Left lung (tissue), 14 donors: ENCODE measurements at places on chromosomes 1 and 21. TPM values are rescaled to one million over a fixed set of nuclear protein-coding genes. Genes with fewer than 3 reads are reported as not detected.

Gene CLDN19
- total RNA-seq = not detected

Gene WNT4
- 4.0 TPM for total RNA-seq

Gene ELOVL1
- total RNA-seq = 144 TPM

DNA sequence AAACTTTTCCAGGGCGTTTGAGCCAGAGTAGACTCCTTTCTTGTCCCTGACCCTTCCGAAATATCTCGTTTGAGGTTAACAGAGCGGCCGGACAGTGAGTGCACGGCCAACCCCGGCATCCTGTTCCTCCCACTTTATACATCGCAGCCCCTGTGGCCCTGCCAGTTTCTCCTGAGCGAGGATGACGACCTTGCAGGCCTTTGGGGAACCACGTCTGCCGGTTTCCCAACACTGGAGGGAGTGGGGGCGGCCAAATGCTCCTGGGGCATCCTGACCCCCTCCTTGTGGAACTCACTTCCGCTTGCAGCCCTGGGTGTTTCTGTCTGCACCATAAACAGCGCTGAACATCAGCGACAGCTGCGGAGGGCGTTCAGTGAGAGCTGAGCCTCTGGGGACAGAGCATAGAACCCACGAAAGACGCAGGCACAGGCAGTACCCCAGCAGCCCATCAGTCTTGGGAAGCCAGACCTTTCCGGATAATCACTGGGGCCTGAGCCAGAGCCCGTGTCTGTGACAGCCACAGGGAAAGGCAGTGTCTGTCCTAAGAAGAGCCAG is 4.8 kb upstream of the KCNAB2 start:
- peak; percentile 73 for DNase-seq
- H3K4me1 ChIP-seq = peaks cover 27% of the 10 kb centered on the region
- H3K36me3 ChIP-seq = peaks cover 67% of the 10 kb centered on the region

DNA sequence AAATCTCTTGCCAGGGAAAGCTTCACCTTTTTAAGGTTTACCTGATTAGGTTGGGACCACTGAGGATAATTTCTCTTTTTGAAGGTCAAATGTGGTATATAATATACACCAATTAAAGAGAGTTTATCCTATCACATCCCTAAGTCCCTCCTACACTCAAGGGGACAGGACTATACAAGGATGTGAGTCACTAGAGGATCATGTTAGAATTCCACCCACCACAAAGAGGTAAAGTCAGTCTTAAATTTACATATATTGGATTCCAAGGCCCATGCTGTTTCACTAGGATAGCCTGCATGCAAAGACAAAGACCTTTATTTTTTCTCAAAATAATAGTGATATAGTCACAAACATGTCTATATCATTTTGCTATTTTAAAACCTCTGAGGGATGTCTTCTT is 164.4 kb downstream of the GIPC2 start:
- H3K4me1 ChIP-seq = no peaks in the 10 kb centered on the region
- H3K27me3 ChIP-seq = no peaks in the 10 kb centered on the region
- DNase-seq = no peak

DNA sequence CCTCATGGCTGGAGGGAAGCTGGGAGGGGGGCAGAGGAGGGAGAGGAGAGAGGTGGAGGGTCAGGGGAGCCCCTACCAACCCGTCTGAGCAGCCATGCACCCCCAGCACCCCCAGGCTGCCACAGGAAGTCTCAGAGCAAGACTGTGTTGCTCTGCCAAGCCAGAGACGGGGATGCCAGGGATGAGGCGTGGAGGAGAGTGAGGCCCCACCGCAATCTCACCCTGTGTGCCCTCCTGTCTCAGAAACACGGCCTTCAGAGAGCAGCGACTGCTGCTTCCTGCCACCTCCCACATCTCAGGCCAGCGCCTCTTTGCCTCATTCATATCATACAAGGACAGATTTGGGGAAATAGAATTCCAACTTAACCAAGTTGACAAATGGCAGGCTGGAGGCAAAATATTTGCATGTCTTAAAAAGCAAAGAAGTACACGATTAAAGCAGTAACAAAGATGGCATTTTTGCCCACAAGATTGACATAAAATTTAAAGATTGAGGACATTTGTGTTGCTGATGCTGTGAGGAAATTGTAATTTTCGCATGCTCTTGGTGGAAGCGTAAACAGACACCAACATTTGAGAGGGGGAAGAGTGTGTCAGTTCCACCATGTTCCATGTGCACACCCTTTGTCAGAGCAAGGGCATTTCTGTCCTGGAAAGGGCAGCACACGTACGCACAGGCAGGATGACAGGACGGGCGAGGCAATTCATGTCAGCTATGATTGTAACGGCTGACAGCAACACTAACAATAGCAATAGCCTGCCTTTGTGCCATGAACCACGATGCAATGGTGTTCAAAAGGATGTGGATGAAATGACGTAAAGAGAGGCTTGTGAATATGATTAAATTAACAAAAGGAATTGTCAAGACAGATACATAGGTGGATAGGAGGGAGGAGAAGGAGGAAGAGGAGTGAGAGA is 59.0 kb upstream of the BACE2 start:
- no peak overlapping the region for H3K27ac ChIP-seq
- DNase-seq = no peak
- no peaks in the 10 kb centered on the region for H3K36me3 ChIP-seq

DNA sequence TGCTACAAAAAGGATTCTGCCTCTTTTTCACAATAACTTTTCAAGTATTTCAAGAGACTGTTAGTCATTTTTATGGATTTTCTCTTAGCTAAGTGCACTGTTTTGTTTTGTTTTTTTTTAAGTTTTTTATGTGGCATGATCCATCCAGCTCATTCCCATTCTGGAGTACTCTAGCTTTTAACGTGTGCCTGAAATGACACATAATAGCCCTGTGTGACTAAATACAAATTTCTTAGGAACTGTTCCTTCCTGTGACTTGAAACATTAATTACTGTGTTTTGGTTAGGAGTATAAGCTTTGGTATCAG is 143.9 kb downstream of the HS2ST1 start:
- peaks cover 4% of the 10 kb centered on the region for H3K4me1 ChIP-seq
- no peaks in the 10 kb centered on the region for H3K27me3 ChIP-seq
- H3K27ac ChIP-seq = no peak overlapping the region
- H3K36me3 ChIP-seq = no peaks in the 10 kb centered on the region
- DNase-seq = no peak

DNA sequence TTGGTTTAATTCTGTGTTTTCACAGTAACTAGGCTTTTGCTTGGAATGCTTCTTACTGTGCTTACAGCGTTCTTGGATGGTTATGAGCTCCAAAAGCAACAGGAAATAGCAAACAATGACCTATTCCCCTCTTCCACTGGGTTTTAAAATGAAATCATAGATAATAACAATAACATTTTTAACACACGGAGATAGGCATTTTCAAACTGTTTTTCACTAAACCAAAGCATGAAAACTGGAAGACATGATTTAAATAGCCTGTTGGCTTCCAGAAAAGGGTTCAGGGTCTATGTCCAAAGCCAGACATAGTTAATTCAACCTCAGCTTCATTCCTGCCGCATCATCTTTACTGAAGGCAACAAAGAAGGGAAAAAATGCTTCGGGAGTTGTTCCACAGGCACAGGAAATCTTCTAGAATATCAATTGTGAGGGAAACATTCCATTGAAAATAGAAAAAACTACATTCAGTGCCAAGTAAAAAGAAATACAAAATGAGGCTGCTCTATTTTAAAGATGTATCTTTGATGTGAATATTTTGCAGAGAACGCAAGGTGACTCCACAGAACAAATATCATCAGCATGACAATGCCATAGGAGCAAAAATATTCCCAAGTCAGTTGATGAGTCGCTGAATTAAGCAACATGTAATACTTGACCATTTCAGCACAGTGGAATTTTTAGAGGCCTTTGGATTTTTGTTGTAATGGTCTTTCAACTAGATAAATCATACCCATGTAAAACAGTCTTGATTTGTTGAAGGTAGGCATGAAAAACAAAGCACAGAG is 80.7 kb downstream of the NID1 start:
- no peak for DNase-seq
- no peak overlapping the region for H3K4me3 ChIP-seq
- peaks cover 20% of the 10 kb centered on the region for H3K4me1 ChIP-seq
- H3K27me3 ChIP-seq = no peaks in the 10 kb centered on the region
- H3K27ac ChIP-seq = peak overlapping the region; percentile 73

GRCh38 chr21:33067043-33067442 is 2.9 kb upstream of the OLIG1 start:
- H3K4me3 ChIP-seq = no peak overlapping the region
- peaks cover 4% of the 10 kb centered on the region for H3K4me1 ChIP-seq
- no peaks in the 10 kb centered on the region for H3K36me3 ChIP-seq
- H3K27ac ChIP-seq = no peak overlapping the region

DNA sequence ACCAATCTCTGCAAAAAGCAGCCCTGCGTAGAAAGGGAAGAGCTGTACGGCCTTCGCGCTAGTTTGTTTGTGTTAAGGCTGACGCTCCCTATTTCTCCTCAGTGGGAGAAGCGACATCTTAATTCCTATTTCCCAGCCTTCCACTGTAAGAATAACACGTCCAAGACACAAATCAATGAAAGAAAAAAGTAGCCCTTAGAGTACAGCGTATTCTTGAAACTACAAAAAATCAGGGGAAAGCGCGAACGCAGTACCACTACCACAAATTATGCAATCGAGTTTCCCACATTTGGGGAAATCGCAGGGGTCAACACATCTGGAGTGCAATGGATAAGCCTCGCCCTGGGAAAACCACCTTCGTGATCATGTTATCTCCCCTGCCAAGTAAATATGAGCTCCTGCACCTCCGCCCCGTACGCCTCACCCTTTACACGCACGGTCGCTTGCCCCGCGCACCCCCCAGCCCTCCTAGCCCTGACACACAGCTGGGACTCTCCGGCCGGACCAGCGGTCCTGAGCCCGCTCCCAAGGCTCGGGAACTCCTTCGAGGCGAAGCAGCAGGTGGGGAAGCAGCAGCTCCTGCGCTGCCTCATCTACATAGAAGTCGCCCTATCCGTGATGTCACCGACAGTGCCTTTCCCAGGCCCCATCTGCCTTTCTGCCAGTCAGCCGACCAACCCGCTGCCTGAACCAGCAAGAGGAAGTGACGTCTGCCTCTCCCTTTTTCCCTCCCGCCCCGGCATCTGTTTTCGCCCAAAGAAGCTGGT is 94.7 kb downstream of the PPIAL4G start:
- H3K27ac ChIP-seq = peak overlapping the region; percentile 90
- H3K36me3 ChIP-seq = no peaks in the 10 kb centered on the region
- DNase-seq = peak; percentile 94
- H3K4me1 ChIP-seq = peaks cover 7% of the 10 kb centered on the region
- peak overlapping the region; percentile 52 for H3K4me3 ChIP-seq
- H3K27me3 ChIP-seq = peaks cover 5% of the 10 kb centered on the region

GRCh38 chr1:148309940-148310500 is 157.9 kb upstream of the NBPF11 start:
- peak; percentile 73 for DNase-seq
- no peaks in the 10 kb centered on the region for H3K36me3 ChIP-seq
- H3K27me3 ChIP-seq = peaks cover 35% of the 10 kb centered on the region
- H3K4me3 ChIP-seq = no peak overlapping the region
- peaks cover 4% of the 10 kb centered on the region for H3K4me1 ChIP-seq

DNA sequence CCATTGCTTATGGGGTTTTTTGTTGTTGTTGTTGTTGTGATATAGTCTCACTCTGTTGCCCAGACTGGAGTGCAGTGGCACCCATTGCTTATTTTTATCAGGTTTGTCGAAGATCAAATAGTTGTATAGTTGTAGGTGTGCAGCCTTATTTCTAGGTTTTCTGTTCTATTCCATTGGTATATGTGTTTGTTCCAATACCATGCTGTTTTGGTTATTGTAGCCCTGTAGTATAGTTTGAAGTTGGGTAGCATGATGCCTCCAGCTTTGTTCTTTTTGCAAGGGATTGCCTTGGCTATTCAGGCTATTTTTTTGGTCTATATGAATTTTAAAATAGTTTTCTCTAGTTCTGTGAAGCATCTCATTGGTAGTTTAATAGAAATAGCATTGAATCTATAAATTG is 11.6 kb downstream of the ZNF678 start:
- H3K4me1 ChIP-seq = no peaks in the 10 kb centered on the region
- no peak overlapping the region for H3K27ac ChIP-seq
- H3K27me3 ChIP-seq = no peaks in the 10 kb centered on the region
- H3K36me3 ChIP-seq = no peaks in the 10 kb centered on the region

DNA sequence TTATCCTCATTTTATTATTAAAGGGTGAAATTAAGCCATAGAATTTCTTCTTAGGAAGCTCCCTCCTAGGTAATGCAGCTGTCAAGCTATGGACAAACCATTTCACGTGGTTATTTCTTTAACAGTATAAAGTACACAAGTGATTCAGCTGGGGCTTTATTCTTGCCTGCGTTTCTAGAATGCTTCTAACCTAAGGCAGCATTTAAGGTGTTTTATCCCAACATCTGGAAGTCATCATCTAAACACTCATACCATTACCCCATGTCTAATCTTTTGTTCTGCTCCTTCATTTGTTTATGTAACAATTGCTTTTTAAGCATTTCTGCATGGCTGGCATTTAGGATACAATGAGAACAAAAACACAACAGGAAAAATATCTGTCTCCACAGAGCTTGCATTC is 829.2 kb upstream of the ADAMTS5 start:
- no peaks in the 10 kb centered on the region for H3K4me1 ChIP-seq
- no peak overlapping the region for H3K4me3 ChIP-seq
- DNase-seq = no peak
- H3K27me3 ChIP-seq = no peaks in the 10 kb centered on the region
- H3K36me3 ChIP-seq = no peaks in the 10 kb centered on the region

DNA sequence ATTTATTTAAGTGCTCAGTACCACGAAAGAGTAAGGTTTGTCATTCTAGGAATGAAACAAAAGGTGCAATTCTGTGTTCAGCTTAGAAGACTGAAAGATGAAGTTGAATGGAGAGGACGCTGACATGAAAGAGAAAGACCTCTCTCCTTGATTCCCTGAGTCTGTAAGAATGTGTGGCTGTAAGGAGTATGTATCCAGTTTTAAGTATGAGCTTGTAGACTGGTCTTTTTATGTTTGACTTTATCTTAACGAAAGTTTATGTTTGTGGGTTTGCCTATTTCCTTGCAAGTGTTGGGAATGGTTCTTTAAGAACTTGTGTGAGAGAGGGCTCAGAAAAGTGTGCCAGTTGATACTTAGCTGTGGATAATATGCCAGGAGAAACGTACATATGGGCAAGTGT is 1.4 kb downstream of the CHD1L start:
- H3K4me1 ChIP-seq = peaks cover 8% of the 10 kb centered on the region
- no peaks in the 10 kb centered on the region for H3K27me3 ChIP-seq
- H3K4me3 ChIP-seq = peak overlapping the region; percentile 85
- no peaks in the 10 kb centered on the region for H3K36me3 ChIP-seq
- H3K27ac ChIP-seq = peak overlapping the region; percentile 93
- no peak for DNase-seq

DNA sequence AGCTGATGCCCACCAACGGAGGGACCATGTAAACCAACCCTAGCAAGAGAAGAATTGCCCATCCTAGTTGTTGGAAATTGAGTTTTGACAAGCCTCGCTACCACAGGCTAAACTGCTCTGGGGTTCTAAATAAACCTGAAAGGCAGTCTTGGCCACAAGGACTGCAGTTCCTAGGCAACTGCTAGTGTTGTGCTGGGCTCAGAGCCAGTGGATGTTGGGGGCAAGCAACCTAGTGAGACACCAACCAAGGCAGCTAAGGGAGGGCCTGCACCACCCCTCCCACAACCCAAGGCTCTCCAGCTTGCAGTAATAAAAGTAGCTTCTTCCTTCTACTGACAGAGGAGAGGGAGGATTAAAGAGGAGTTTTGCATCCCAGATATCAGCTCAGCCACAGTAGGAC is 102.4 kb upstream of the PKN2 start:
- H3K4me3 ChIP-seq = no peak overlapping the region
- H3K4me1 ChIP-seq = no peaks in the 10 kb centered on the region
- H3K27me3 ChIP-seq = no peaks in the 10 kb centered on the region
- no peaks in the 10 kb centered on the region for H3K36me3 ChIP-seq

- no peak overlapping the region for H3K4me3 ChIP-seq
- DNase-seq = no peak
- no peaks in the 10 kb centered on the region for H3K36me3 ChIP-seq
- no peak overlapping the region for H3K27ac ChIP-seq
- no peaks in the 10 kb centered on the region for H3K27me3 ChIP-seq
- no peaks in the 10 kb centered on the region for H3K4me1 ChIP-seq
Measured at GRCh38 chr1:174074757-174075156, 52.6 kb upstream of the RC3H1 start.
